ENCODE measurements at places on chromosomes 6 and 20. TPM values are rescaled to one million over a fixed set of nuclear protein-coding genes. Genes with fewer than 3 reads are reported as not detected.

The HLA-DRB5 gene
- not detected for polyA plus RNA-seq

The SF3B5 gene
- 171 TPM for polyA plus RNA-seq

The GRM1 gene
- 0.49 TPM for polyA plus RNA-seq

The NKAIN2 gene
- polyA plus RNA-seq = 0.39 TPM

The DEFB132 gene
- not detected for polyA plus RNA-seq

The PLA2G7 gene
- polyA plus RNA-seq = 2.3 TPM

The RIN2 gene
- 0.35 TPM for polyA plus RNA-seq

The PAX1 gene
- not detected for polyA plus RNA-seq

The OR2H2 gene
- 0.86 TPM for polyA plus RNA-seq

The GCNT2 gene
- 27.2 TPM for polyA plus RNA-seq

The PPP1R16B gene
- polyA plus RNA-seq = 1.5 TPM

The EDN1 gene
- 1.1 TPM for polyA plus RNA-seq

The BNIP5 gene
- polyA plus RNA-seq = not detected

The HSPA1B gene
- 31.7 TPM for polyA plus RNA-seq

The OR5V1 gene
- not detected for polyA plus RNA-seq

The ZNF341 gene
- 3.6 TPM for polyA plus RNA-seq

The HMGN3 gene
- 956 TPM for polyA plus RNA-seq

The TNNC2 gene
- polyA plus RNA-seq = 32.5 TPM

The RGS19 gene
- 12.5 TPM for polyA plus RNA-seq

The BANF2 gene
- not detected for polyA plus RNA-seq

The RAB44 gene
- not detected for polyA plus RNA-seq

The BPIFB1 gene
- polyA plus RNA-seq = not detected

The SLC35B3 gene
- polyA plus RNA-seq = 9.0 TPM

The C2 gene
- polyA plus RNA-seq = 0.23 TPM

The EYA4 gene
- 0.05 TPM for polyA plus RNA-seq

The EGFL8 gene
- polyA plus RNA-seq = 5.4 TPM

The MUC21 gene
- not detected for polyA plus RNA-seq

The SPEF1 gene
- 0.85 TPM for polyA plus RNA-seq

The WFDC6 gene
- polyA plus RNA-seq = not detected

The EDN3 gene
- 0.13 TPM for polyA plus RNA-seq

Data from GM23338 (cell line).